ENCODE measurements at places on chromosomes 16 and 17.

DNA sequence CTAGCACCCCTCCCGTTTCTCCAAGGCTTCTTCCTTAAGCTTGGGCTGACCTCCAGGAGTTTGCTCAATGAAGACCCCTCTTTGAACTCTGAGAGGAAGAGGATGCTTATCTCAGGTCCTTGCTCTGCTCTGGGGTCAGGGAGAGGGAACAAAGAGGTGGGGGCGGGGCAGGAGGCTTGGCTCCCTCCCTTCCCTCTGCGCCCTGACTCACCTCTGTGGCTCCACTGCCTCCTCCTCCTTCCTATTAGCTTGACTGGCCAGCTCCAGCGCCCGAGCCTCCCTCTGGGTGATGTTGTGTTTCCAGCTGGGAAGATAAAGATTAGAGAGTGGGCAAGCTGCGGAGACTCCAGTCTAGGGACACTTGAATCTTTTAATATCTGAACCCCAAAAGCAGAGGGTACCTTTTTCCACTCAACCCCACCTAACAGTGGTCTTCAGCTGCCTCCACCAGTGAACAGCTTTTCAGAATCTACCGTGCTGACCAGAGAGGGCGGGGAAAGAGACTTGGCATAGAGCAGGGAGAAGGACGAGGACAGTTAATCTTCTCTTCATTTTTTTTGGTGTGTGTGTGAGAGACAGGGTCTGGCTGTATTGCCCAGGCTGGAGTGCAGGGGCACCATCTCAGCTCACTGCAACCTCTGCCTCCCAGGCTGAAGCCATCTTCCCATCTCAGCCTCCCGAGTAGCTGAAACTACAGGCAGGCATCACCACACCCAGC lies 6.7 kb downstream of the GIP start:
- no peak for DNase-seq

GRCh38 chr16:50858877-50859627 lies 117.2 kb downstream of the CYLD start:
- DNase-seq = no peak

DNA sequence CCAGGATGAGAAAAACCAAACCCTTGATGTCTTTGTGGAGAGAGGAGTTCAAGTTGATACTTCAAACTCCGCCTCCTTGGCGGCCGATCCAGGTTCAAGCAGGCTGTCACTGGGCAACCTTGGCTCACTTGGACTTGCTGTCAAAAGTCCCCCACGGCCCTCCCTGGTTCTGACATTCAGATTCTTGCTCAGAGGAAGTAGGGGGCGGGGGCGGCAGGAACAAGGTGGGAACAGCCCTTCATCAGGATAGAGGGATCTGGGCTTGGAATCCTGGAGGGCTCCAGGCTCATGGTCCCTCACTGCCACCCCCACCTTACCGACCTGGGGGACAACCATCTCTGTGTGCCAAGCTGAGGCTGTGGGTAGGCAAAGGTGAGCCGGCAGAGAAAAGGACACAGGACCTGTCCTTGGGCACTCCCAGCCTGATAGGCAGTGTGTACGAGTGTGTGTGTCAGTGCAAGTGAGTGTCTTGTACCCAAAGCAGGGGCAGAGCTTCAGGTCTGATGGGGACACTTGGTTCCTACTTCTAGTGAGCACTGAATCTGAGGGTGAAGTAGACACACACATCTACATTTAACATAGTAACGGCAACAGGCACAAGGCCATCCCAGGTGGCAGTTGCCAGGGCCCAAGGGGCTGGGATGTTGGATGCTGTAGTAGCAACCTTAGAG lies 6.6 kb upstream of the TSPOAP1 start:
- DNase-seq = no peak

DNA sequence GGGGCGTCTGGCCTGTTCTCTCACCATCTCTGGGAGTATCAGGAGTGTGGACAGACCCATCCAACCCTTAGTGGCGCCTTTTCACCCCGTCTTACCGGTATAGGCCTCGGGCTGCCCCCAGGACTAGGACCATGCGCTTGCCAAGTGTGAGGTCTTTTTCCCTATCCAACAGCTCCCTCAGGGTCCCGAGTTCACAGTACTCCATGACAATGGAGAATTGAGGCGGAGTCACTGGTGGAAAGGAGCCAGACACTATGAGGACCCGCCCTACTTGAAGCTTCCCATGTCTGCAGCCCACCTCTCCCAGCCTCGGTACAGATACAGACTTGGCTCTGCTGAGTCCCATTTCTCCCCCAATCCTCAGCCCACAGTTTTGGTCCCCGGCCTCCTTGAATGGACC lies 15.9 kb upstream of the RFWD3 start:
- DNase-seq = no peak

- DNase-seq = peak; percentile 13
Measured at GRCh38 chr16:82603784-82604411, 22.9 kb upstream of the CDH13 start.

GRCh38 chr16:10156099-10156498 lies 26.1 kb downstream of the GRIN2A start:
- no peak for DNase-seq

- peak; percentile 84 for DNase-seq
Measured at GRCh38 chr16:24151482-24151939, 104.6 kb upstream of the CACNG3 start.

DNA sequence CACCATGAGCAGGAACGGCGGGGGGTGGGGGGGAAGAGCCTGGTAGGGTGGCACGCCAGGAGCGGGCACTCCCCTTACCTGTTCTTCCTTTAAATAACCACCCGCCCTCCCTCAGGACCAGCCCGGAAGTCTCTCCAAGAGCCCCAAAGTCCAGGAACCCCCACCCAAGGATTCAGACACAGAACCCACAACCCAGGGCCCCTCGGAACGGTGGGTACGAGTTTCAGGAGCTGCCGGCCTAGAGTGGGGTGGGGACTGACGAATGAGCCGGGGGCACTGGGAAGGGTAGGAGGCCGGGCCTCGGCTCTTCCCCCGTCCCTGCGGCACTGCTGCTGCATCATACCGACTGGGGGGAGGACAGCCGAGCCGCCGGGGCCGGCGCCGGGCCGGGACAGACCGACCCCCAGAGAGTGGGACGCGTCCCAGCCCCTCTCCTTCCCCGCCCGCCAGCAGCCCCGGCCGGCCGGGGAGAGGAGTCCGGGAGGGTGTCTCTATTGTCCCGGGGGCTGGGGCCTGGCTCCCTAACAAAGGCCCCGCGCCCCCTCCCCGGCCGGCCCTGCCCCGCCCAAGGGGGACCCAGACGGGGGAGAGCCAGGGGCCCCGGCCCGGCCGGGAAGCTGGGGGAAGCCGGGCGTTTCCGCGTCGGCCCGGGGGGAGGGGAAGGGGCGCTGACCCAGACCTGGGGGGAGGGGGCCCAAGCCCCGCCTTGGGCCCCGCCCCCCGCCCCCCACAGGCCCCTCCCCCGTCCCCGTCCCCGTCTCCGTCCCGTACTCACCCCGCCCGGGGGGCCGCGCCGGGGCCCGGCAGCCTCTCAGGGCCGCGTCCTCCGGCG lies 747 bp downstream of the ATXN7L3 start:
- DNase-seq = peak; percentile 72

Data from common myeloid progenitor, CD34-positive (primary cell).